Urinary bladder (tissue), 4 donors: ENCODE measurements at places on chromosomes 16 and 17.

GRCh38 chr16:89455178-89455577 is 35.2 kb downstream of the ANKRD11 start:
- no peak for DNase-seq

DNA sequence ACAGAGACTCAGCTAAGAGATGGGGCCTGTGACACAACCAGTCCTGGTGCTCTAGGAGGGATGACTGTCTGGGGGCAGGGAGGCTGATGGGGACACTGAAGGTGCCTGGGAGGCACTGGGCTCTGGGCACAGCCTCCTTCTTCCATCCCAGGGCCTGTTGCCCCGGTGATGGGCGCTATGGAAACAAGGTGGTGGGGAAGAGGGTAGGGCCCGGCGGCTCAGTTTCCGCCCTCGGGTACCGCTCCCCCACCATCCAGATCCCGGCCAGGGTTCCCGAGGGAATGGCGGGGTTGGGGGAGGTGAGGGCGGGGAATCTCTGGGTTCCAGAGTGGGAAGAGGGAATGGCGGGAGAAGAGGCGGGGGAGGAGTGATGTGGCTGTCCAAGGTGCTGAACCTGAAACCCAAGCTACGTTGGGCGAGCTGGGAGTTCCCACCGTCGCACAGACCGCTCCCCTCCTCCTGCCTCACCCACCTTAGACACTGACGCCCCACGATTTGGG is 981 bp downstream of the KCNH4 start:
- DNase-seq = no peak

DNA sequence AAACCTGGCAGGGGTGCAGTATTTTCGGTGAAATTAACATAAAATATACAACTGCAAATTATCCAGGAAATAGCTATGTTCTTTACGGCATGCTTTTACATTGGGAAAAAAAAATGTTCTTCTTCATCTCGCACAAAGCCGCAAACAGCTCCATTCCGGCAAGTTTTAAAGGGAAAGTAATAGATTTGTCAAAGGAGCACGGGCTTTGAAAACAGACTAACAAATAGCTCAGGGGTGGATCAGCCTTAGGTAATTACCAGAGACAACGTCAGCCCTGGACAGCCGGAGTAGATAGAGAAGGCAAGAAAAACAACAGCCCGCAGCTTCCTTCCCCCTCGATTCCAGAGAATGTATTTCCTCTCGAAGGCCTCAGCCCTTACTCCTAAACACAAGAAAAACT is 222.5 kb downstream of the C16orf78 start:
- no peak for DNase-seq

GRCh38 chr16:67653128-67653788 is 6.8 kb downstream of the ACD start:
- DNase-seq = no peak

DNA sequence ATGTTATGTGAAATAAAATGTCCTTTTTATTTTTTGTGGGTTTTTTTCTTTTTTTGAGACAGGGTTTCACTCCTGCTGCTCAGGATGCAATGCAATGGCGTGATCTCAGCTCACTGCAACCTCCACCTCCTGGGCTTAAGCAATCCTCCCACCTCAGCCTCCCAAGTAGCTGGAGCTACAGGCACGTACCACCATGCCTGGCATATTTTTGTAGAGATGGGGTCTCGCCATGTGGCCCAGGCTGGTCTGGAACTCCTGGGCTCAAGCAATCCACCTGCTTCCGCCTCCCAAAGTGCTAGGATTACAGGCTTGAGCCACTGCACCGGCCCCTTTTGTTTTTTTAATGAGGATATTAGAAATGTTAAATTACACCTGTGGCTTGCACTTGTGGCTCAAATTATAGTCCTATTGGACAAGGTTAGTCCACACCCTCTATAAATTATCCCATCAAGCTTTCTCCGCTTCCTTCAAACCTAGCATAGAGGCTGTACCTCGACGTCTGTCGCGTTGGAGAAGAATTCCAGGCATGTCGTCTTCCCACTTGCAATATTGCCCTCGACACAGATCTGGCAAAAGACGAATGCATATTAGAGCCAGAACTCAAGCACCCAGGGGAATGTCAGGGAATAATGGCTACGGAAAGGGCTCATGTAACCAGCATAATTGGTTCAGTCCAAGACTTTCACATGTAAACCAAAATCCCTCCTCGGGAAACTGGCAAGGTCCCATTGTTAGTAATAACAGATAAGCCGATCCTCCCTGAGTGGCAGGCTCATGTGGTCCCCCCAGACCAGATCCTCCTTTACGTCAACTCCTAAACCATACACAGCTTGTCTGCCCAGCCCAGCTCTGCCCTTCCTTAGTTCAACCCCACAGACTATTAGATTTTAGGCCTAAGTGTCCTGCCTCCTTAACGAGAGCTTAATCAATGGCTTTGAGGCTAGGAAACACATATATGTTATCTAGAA is 8.2 kb downstream of the TK2 start:
- DNase-seq = no peak

DNA sequence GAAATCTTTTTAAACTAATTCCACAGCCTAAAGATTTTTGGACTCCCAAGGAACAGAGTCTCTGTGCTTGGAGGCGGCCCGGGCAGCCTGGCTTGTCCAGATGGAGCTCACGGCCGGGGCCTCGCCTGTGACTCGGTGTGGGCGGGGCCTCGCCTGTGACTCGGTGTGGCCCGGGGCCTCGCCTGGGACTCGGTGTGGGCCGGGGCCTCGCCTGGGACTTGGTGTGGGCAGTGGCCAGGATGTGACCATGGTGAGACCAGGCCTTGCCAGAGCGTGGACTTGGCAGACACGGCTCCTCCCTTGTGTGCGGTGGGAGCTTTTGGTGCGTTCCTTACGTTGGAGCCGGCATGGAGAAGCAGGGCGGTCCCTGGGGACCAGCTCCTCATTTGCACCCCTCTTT is 92.3 kb downstream of the METRNL start:
- DNase-seq = no peak

DNA sequence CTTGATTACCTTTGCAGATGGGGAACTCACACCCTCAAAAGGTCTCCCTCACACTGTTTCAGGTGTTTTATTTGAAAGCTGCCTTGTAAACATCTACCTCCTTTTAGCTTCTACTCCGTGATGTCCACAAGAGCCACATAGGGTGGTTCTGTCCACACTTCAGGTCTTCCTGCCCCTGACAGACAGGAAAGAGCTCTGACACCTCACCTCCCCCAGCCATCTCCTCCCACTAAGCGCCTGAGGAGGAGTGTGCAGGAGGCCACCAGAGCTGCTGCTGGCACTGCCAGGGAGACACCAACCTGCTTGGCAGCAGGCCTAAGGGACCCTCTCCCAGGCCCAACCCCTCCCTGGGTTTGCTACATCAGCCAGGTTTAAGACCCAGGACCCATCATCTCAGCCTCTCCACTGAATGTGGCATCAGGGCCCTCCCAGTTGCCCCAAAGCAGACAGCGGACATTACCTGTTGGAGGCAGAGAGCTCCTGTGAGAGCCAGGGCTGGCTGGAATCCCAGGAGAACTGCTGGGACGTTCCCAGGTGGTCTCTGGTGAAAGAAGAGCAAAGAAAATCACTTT is 76.4 kb upstream of the RCVRN start:
- DNase-seq = no peak

DNA sequence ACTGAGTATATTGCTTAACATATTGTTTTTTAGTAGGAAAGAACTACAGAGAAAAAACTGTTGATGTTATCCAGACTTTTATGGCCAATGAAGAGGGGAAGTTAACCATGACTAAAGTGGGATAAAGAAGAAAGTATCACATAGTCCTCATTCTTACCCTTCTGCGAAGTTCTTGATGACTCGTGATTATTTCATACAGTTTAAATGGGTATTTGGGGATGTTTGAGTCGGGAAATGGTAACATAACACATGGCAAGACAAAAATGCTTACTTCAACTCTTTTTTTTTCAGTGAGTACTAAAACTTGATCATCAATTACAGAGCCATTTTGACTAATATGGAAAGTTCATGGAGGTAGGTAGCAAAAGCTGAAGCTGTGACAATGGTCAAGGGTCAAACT is 4.9 kb downstream of the POLG2 start:
- DNase-seq = no peak

- peak; percentile 5 for DNase-seq
These were observed 8.5 kb upstream of the ZC3H18 start for GRCh38 chr16:88561485-88562359.

DNA sequence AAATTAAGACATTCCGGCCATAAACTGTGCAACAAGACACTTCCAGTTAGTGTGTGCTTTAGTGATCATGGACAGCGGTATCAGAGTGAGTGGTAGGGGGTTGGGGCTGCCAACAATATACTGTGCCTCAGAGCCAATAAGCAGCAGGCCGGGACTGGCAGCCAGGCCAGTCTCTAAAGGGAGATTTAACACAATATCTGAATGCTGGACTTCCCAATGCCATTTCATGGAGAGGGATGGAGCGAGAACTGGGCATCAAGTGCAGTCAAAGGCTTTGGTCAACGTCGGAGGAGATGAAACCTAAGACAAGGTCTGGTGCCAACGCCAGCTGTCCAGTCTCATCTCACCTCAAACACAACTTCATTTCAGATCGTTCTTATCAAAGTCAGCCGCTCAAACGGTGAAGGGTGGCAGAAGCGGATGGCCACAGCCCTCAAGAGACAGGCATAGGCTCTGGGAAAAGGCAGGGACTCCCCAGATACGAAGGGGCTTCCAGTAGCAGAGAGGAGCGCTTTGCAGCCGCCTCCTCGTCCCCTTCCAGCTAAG is 935 bp downstream of the USP32 start:
- no peak for DNase-seq

GRCh38 chr16:84453061-84453752 is 51.3 kb downstream of the MEAK7 start:
- no peak for DNase-seq

GRCh38 chr16:49755313-49755620 is 100.6 kb downstream of the ZNF423 start:
- DNase-seq = no peak

- no peak for DNase-seq
These were observed 351.2 kb downstream of the UTP18 start for GRCh38 chr17:51611585-51611984.

DNA sequence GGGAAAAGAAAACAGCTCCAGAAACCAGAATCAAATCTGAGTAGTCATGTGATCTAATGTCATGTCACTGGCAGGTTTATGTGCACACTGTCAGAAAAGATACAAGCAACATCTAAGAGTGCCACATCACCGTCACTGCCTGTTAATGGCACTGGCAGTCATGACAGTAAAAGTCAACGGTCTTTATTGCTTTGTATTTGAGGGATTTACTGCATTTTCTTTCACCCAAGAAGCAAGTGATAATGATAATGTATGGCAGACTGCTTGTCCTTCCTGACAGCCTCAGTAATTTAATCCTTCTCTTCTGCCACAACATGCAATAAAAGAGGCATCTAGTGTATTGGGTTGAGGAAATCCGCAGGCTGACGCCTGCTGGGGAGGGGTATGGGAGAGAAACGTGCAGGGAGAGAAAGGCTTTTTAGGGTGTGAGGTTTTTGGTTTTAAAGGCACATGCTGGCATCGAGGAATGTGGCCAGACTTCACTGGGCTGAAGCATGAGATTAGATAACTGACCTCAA is 92.4 kb downstream of the RPGRIP1L start:
- DNase-seq = no peak

- no peak for DNase-seq
These were observed 14.6 kb downstream of the ODF4 start for GRCh38 chr17:8354236-8354635.

- DNase-seq = no peak
These were observed 2.4 kb upstream of the NACA2 start for GRCh38 chr17:61593426-61593825.

DNA sequence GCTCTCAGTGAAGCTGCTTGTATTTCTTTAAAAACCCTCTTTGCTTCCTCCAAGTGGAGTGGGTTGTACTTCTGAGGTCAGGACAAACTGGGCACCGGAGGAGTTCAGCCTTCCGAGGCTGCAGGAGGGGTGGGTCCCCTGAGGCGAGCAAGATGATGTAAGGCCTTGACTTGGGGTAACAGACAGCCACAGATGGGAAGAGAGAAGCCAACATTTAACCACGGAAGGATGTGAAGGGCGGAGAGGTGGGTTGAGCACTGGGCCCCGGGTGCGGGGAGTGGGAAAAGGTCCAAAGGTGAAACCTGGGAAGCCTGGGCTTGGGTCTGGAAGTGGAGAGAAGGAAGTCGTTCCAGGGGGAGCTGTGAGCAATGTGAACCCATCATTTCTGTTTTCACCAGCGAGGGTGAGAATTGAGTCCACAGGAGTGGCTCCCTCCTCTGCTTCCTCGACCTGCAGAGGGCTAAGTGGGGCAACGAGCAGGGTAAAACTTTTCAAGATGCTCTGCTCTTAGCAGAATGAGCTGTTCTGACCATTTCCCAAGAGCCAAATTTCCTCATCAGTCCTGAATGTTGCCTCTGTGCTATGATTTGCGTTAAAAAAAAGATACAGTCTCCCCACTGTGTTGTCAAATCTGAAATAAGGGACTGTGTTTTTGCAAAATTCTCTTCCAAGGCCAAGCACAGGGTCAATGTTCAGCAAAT is 137.7 kb upstream of the CRHR1 start:
- DNase-seq = no peak
